Foreskin keratinocyte (primary cell): ENCODE measurements at places on chromosomes 16 and 17. TPM values are rescaled to one million over a fixed set of nuclear protein-coding genes. Genes with fewer than 3 reads are reported as not detected.
A peak's percentile ranks its signal among the peaks of the same experiment; 100 is the strongest.

Gene AXIN2
- total RNA-seq = 0.21 and 0.34 TPM in 2 replicates

GRCh38 chr16:72221630-72222024, 49.7 kb upstream of the PMFBP1 start:
- DNase-seq = peak; percentile 14

- DNase-seq = no peak
Observed at GRCh38 chr16:75130150-75130771, 13.7 kb upstream of the LDHD start.

DNA sequence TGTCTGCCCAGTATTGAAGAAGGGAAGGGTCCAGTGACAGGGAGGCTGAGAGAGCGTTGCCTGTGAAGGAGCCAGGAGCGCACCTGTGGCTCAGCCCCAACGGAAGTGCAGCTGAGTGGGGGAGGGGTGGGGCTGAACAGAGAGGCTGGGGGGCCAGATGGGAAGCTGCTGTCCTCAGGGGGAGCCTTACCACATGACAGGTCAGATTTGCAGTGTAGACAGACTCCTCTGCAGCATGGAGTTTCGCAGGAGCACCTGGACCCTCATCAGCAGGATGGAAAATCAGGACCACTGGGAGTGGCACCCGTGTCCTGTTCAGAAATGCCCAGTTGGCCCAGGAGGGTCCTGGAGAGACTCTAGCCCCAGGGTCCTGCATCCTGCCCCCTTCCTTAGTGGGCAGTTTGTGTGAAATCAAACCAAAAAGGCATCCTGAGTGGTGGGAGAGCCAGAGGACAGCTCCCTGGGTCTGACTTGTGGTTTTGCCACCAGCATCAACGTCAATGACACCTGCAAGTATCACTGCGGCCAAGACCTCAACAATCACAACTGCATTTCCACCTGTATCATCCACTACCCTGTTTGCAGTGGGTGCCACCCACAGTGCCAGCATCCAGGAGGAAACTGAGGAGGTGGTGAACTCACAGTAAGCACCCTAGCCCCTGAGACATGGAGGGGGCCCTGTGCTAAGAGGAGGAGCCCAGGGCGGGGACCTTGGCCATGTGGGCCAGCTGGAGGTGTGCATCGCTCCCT, 7.8 kb downstream of the CD300A start:
- no peak for DNase-seq
